ENCODE measurements at places on chromosomes 1 and 21. TPM values are rescaled to one million over a fixed set of nuclear protein-coding genes. Genes with fewer than 3 reads are reported as not detected.

Gene LCE1D
- polyA plus RNA-seq: not detected

- no peak for DNase-seq
- H3K27ac ChIP-seq: no peak overlapping the region
- no peaks in the 10 kb centered on the region for H3K27me3 ChIP-seq
- H3K36me3 ChIP-seq: no peaks in the 10 kb centered on the region
Measured at GRCh38 chr21:42980312-42981213, 6.2 kb downstream of the PKNOX1 start.

DNA sequence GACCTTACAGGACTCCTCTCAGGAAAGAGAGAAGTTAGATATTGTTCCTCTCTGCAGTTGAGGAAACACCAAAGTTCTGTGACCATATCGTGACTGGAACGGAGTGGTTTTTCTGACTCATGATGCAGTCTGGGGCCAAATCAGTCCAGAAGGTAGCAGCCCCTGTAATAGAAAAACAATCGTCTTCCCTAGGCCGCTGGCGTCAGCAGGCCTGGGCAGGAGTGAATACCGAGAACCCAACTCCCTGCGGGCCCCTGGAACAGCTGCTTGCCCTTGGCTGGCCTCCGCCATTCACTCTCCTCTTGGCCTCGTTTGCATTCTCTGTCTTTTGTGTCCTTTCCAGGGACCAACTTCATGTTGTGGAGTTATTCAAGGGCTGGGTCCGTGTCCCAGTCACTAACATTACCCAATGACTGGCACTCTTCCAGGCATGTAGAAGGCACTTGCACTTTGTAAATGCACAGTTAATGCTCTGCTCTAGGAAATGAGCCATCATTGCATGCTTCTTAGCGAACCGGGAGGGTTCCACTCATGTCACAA is 10.9 kb upstream of the CD101 start:
- H3K4me1 ChIP-seq: peaks cover 39% of the 10 kb centered on the region
- no peak for DNase-seq
- no peaks in the 10 kb centered on the region for H3K36me3 ChIP-seq

- H3K27me3 ChIP-seq: peaks cover 3% of the 10 kb centered on the region
- no peak for DNase-seq
- no peaks in the 10 kb centered on the region for H3K36me3 ChIP-seq
Measured at GRCh38 chr1:184260382-184260781, 126.4 kb upstream of the C1orf21 start.

DNA sequence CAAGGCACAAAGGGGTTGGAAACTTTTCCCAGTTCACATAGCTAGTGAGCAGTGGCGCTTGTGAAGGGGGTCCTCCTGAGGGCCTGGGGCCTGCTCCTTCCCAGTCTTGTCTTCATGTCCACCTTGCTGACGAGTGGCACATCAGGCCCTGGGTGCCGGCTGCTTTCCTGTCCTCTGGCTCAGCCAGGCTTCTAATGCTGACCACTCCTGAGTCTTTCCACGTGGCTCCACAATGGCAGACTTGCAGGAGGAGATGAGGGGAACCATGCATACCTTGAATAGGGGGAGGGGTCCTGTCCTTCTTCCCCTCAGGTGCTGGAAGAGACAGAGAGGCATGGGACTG is 38.7 kb downstream of the MAPKAPK2 start:
- H3K4me3 ChIP-seq: no peak overlapping the region
- DNase-seq: no peak
- H3K27ac ChIP-seq: no peak overlapping the region
